ENCODE measurements at places on chromosomes 7 and 10.

DNA sequence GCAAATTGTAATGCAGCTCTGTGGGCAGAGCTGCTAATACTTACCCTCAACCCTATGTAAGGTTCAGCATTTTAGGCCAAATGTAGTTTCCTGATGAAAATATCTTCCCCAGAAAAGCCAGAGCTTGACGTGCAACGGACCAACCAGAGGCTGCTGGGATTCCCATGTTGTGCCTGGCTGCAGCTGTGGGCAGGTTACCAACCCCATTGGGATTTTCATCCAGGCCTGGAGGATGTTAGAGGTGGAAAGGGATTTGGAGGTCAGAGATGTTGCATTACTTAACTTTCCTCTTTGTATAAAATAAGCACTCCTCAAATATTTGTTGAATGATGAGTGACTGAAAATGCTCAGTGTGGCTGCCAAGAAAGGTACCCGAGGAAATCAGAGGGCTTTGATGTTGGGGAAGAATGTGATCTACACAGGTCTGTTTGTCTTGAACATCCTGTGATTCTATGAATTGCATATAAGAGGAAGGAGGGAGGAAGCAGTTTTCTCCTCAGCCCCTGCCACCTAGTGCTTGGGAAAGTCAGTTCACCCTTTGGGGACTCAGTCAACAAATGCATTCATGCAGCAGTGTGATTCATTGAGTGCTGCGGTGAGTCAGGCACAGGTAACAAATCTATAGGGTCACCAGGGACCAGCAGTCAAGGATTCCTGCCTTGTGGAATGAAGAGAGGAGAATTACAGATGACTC, 487.2 kb downstream of the RPS24 start:
- DNase-seq = no peak

- DNase-seq = no peak
Observed at GRCh38 chr10:130994845-130995244, 316.7 kb downstream of the TCERG1L start.

DNA sequence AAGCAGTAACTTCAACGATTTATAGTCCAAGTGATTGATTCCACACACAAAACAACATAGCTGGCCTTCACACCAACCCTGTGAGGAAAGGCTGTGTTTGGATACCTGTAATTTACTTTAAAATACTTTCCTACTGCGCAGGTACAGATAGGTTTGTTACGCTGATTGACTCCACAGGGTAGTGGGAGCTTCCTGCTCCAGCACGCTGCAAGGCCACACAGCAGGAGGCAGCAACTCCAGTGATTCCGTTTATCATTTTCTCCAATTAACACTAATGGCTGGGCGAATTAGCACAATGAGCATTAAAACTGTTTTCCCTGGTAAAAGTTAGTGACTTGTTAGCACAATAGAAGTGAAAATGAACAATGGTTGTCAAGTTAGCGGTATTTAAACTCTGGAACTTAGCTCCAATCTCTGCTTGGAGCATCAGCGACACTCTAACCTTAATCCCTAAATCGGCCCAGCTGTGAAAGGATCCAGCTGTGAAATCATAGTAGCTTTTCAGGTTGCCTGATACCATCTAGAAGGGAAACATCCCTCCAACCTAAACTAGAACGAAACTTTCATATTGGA, 959 bp downstream of the DCLRE1C start:
- DNase-seq = no peak

DNA sequence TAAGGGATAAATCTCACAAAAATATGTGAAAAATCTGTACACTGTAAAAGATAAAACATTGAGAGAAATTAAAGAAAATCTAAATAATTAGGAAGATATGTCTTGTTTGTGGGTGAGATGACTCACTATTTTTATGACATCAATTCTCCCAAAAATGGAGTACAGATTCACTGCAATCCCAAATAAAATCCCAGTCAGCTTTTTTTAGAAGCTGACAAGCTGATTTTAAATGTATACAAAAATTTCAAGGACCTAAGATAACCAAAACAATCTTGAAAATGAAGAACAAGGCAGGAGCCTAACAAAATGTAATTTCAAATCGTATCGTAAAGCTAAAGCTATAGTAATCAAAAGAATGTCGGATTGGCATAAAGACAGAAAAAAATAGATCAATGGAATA, 458.1 kb downstream of the GRID1 start:
- DNase-seq = no peak

Data from T-helper 17 cell (primary cell).